ENCODE measurements at places on chromosomes 1 and 21. TPM values are rescaled to one million over a fixed set of nuclear protein-coding genes. Genes with fewer than 3 reads are reported as not detected.

The CDC20 gene
- 1.2 TPM for polyA plus RNA-seq

The NCAM2 gene
- 0.25 TPM for polyA plus RNA-seq

The VPS26C gene
- polyA plus RNA-seq: 27.6 TPM

The BMP8B gene
- 0.07 TPM for polyA plus RNA-seq

The C4BPB gene
- polyA plus RNA-seq: not detected

Measured in heart right ventricle (tissue), 16 donors.